ENCODE measurements at places on chromosomes 6 and 20.

DNA sequence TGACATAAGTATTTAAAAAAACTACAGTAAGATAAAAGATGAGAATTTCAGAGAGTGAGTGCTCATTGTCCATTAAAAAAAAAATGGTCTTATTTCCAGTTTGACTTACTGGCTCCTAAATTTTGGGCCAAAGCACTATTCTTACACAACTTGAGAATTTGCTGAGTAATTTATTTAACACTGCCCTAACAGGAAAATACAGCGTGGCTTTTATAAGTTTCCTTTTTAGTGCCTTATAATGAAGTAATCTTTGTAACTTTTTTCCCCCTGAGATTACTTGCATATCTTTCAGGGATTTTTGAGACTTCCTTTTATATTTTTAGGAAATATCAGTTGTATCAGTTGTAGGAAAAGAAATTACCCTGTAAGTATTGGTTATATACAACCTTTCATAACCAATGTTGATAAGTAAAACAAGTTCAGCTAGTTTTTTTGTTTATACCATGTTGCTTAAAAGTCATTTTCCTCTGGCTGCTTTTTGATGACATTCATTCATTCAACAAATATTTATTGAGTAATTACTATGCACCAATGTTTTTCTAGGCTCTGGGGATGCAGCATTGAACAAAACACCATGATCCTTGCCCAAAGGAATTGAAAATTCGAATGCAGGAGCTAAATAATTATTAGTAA, 106.4 kb upstream of the SGK1 start:
- DNase-seq, result no peak

- no peak for DNase-seq
Measured at GRCh38 chr20:33677991-33678702, 3.9 kb upstream of the NECAB3 start.

DNA sequence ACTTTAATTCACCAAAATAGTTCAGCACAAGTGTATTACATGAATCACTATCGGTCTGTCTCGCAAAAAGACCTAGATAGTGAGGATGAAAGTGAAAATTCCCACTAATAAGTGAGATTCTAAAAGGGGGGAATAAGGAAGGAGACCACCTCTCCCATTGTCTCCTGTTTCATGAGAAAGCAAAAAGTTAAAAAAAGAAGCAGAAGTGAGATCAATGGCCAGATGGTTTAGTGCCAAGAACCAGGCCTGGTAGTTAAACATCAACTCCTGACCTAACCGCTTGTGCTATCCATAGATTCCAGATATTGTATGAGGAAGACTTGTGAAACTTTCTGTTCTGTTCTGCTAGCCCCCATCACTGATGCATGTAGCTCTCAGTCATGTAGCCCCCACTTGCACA, 293.0 kb downstream of the RNGTT start:
- no peak for DNase-seq

DNA sequence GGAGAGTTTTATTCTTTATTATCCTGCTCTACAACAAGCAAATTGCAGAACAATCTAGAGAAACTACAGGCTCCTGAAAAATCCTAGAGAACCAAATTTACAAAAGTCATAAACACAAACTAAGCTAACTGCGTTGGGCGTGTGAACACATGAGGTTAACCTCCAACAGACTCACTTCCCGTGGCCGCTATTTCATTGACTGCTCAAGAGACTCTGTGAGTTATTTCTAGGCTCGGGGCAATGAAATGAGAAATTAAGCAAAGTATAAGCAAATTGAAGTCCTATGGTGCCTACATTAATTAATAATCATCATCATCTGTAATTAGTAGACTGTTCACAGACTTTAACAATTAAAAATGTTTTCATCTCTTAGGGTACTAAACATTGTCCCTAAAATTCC, 100.0 kb downstream of the MBOAT1 start:
- no peak for DNase-seq

- DNase-seq, result no peak
Measured at GRCh38 chr6:3811191-3811590, 38.0 kb upstream of the FAM50B start.

DNA sequence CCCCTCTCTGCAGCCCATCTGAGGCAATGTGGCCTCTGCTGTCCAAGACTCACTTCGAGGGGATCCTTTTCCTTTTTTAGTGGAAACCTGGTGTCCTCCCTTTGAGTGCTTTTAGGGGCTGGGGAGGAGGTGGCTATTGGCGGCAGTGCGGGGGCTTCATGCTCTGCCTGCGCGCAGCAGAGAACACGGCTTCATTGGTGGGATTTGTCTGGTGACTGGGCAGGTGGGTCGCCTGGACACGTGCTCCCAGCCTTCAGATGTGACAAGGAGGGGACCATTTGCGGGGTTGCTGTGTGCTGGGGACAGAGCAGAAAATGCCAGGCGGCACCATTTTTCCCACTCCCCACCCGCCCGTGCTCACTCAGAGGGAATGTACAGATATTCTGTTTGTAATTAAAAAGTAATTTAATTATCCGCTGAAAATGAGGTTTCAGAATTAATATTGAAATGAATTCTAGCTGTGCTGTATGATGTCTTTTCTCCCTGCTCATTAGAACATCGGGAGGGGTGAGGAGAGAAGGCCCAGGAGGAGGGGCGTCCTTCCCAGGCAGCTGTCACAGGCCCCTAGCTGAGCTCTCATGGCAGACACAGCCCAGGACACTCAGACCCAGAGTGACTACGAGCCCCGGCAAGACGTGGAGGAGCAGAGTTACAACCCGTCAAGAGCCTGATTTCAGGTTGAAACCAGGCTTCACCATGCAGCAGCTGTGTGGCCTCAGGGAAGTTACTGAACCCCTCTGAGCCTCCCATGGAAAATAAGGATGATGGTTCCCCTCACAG, 417.2 kb upstream of the SULF2 start:
- no peak for DNase-seq

- DNase-seq, result no peak
Measured at GRCh38 chr6:88164061-88164460, 2.1 kb downstream of the CNR1 start.

Measured in HFFc6 (cell line).